ENCODE measurements at places on chromosomes 6 and 20.

- DNase-seq = no peak
These were observed 144.7 kb downstream of the SCML4 start for GRCh38 chr6:107679457-107679856.

- no peak for DNase-seq
These were observed 817.6 kb upstream of the CITED2 start for GRCh38 chr6:140192018-140192417.

DNA sequence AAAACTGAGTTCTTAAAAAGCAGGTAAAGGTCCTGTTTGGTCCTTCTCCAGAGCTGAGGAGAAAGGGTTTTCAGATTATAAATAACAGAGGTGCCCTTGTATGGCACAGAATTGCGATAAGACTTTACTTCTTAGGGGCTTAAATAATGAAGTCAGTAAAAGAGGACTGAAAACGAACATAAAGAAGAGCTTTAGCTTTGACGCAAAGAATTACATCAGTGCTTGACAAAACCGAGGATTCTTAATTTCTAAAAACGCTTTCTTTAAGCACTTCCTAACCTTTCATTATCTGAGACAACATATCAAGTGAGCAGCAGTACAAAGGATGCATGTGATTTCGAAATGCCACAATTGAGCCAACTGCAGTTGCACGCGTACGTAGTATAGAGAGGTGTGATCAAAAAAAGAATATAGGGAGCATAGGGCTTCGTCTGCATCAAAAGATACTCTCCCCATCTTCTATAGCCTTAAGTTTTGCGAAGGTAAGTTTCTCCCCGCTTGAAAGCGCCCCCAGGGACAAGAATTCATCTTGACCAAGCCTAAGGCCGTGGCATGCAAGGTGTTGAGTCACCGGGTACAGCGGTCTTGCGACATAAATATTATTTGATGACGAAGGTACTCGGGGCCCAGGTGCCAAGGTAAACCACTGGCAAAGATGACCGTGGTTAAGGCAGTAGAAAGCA lies 778 bp upstream of the LOC128125822 start:
- peak; percentile 31 for DNase-seq

DNA sequence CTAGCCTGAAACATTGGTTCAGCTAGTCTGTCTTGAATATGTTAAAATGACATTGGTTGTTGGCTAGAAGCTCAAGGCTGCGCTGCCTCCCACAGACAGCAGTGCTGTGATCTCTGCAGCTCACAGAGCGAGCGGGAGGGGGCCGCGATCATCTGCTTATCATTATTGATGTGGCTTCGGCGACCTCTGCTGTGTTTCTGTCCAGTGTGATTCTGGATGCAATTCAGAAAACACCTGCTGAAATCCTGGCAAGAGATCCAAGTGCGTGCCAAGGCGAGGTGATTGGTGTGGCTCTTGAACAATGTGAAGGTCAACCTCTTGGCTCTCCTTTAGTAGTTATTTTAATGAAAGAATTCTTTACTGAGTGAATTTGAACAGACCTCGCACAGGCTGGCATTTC lies 142.3 kb upstream of the SASH1 start:
- DNase-seq = no peak

GRCh38 chr6:2055911-2056310 lies 189.5 kb downstream of the GMDS start:
- DNase-seq = no peak

GRCh38 chr6:85458782-85459181 lies 8.9 kb downstream of the NT5E start:
- DNase-seq = no peak

GRCh38 chr20:13487202-13487601 lies 151.5 kb downstream of the TASP1 start:
- no peak for DNase-seq

DNA sequence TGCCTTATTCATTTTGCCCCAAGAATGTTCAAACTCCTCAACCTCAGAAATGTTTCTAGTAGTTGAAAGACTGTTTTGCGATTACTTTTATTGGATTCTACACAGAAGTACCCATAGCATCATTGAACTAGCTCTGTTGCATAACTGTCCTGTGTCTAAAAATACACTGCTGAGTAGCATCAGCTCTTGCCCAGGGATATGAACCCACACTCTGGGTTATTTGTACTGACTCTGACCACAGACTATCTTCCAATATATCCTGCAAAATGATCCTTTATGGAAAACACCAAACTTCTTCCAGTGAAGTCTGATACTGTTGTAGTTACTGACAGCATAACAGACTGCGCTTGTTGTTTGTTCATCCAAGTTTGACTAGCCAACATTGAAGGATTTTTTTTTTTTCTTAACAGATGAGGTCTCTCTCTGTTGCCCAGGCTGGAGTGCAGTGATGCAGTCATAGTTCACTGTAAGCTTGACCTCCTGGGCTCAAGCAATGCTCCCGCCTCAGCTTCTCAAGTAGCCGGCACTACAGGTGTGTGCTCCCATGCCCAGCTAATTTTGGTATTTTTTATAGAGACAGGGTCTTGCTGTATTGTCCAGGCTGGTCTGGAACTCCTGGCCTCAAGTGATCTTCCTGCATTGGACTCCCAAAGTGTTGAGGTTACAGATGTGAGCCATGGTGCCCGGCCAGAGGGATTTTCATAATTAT lies 49.9 kb downstream of the TULP4 start:
- DNase-seq = no peak

DNA sequence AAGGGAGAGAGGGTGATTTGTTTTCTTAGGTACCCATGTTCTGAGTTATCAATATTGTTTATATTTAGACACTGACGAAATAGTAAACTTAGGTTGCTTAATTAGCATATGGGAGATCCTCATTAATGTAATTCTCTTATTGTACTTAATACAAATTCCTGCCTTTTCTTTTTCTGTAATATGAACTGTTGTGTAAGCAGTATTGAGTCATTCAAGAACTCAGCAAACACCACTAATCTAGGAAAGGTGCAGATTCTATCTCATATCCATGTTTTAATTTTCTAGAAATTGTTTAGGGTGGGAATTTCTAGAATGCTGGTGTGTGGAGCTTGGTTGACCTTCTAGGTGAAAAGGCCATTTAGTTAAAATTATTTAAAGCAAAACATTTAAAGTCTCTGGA lies 216.0 kb downstream of the ZFAND3 start:
- no peak for DNase-seq

GRCh38 chr6:136468711-136469110 lies 81.5 kb downstream of the MAP7 start:
- DNase-seq = no peak

- no peak for DNase-seq
These were observed 22.5 kb downstream of the JARID2 start for GRCh38 chr6:15268137-15268908.

- no peak for DNase-seq
These were observed 17.0 kb upstream of the HEY2 start for GRCh38 chr6:125732398-125732797.

- no peak for DNase-seq
These were observed 569.7 kb upstream of the CITED2 start for GRCh38 chr6:139944131-139944530.
